BE2C (cell line): ENCODE measurements at places on chromosomes 11 and 22.

- DNase-seq = no peak
These were observed 392.3 kb upstream of the ARHGAP42 start for GRCh38 chr11:100294748-100295147.

- no peak for DNase-seq
These were observed 17.4 kb upstream of the ACR start for GRCh38 chr22:50720301-50721256.

DNA sequence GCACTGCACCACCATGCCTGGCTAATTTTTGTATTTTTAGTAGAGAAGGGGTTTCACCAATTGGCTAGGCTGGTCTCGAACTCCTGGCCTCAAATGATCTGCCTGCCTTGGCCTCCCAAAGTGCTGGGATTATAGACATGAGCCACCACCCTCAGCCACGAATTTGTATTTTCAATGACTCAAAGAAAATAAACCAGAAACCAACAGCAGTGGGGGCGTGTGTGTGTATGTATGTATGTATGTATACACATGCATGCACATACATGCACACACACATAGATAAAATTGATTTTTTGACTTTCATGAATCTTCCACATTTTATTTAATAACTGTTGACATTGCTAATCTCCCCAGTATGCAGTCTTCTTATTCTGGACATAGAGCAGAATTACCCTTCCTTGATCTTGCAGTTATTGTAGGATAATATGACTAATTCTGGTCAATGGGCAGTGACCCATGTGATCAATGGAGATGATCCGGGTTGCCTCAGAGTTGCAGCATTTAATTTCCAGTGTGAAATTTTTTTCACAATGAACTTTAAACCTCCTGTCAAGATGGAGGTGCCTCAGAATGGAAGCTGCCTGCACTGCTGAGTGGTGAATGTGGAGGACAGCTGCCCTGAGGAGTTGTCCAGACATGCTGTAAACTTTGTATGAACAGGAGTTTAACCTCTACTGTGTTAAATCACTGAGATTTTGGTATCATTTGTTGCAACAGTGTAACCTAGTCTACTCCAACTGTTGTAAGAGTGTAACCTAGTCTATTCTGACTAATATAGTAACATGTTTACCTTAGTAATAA lies 12.8 kb upstream of the PTPN5 start:
- no peak for DNase-seq

- no peak for DNase-seq
These were observed 9.9 kb downstream of the HPS5 start for GRCh38 chr11:18312012-18312411.

DNA sequence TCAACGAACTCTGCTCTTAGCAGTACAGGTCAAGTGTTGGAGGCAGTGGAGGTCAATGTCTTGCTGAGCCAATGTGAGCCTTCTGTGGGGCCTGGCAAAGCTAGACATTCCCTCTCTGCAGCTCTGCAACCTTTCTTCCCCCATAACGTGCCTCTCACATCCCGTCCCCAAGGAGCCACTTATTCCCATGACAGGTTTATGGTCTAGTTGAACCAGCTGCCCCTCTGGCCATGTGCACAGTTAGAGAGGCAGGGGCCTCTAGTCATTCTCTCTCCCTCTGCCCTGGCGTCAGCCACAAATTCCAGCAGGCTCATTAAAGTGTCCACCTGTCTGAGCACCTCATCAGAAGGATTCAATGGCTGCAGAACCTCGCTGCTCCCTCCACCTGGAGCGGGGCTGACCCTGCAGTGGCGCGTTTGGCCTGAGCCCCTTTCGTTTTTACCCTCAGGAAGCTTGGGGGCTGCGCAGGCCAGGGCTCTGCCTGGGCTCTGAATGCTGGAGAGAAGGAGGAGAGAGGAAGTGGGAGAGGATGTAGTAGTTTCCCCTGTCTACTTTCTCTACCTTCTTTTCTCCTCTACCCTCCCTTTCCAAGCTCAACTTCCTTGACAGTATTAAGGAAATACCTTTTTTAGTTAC lies 302.1 kb upstream of the B3GAT1 start:
- DNase-seq = no peak

GRCh38 chr11:105838668-105839384 lies 183.2 kb downstream of the MSANTD4 start:
- no peak for DNase-seq

DNA sequence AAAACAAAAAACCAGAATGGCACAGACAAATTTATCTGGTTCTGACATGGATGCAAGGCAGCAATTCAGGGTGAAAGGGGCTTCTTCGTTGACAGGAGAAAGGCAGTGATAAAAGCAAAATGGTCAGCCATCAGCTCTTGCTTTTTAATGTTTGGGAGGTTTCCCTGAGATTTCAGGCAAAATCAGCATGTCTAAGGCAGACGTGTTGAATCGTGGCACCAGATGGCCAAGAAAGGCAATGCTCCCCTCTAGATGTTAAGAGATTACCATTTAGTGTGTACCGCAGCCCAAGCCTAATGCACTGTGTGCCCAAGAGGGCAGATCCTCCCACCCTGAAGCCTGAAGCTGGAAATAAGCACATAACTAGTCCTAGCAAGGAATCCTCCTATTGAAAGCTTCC lies 88.8 kb upstream of the GALNT18 start:
- DNase-seq = no peak

- no peak for DNase-seq
These were observed 47.7 kb downstream of the PDE2A start for GRCh38 chr11:72626414-72626936.

DNA sequence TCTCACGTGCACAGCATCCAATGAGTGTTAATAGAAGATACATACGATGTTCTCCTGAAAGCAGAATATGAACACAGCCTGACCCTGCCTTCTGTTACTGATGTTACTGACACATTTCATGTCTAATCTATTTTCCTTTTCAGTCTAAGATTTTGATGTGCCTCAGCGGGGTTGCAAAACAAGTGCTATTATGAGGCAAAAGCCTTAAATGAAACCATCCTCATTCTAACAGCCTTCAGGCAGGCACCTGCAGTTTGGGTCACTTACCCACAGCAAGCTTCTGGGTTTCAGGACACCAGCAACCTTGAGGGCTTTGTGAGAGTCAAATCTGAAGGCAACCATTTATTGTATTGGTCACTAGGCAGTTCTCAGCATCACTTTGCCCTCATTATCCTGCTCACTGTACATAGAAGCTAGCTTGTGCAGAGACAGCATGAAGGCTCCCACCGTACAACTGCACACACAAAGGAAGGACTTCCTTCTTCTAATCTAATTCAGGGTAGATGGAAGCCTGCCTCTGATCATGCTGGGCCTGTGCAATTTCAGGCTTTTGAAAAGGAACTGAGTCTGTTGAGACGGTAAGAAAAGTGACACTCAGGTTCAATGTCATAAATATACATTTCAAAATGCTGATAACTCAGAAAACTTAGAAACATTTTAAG lies 183.2 kb upstream of the PITPNB start:
- no peak for DNase-seq

DNA sequence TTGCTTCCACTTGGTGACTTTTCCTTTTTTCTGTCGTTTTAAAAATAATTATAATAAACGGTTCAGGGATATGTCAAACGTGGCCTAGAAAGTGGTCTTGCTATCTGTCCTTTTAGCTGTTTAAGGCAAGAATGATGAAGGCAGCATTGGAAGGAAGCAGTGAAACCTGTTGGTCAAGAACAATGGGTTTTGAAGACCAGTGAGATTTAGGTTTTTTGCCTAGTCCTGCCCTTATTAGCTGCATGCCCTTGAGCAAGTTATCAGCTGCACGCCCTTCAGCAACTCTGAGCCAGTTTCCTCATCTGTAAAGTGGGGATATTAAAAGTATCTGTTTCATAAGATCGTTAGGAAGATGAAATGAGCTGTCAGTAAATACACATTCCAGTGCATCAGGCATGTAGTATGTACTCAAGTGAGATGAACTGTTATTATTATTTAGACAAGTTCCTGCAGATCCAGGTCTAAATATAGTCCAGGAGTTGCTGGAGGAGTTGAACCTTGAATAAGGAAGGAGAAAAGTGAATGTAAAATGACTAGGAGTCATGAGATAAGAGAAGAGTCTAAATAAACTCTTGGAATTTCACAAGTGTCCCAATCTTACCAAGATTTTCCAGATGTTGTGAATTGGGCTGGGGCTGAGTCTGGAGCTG lies 90.8 kb upstream of the HSD17B12 start:
- DNase-seq = no peak

GRCh38 chr11:65528819-65529350 lies 4.0 kb downstream of the SCYL1 start:
- no peak for DNase-seq

- DNase-seq = no peak
These were observed 1.5 kb downstream of the DBX1 start for GRCh38 chr11:20158597-20159257.

GRCh38 chr22:37433786-37434185 lies 6.5 kb upstream of the ELFN2 start:
- DNase-seq = no peak
